ENCODE measurements at places on chromosomes 3 and 15. TPM values are rescaled to one million over a fixed set of nuclear protein-coding genes. Genes with fewer than 3 reads are reported as not detected.

The GOLIM4 gene
- total RNA-seq, result 83.9 TPM

The CEMIP gene
- 14.6 TPM for total RNA-seq

The CILP gene
- under 0.01 TPM for total RNA-seq

The GLDN gene
- 0.22 TPM for total RNA-seq

The USP19 gene
- total RNA-seq, result 56.4 TPM
